ENCODE measurements at places on chromosomes 5 and 9. TPM values are rescaled to one million over a fixed set of nuclear protein-coding genes. Genes with fewer than 3 reads are reported as not detected.

FAM78A gene
- total RNA-seq, result 0.11 TPM

LMX1B gene
- total RNA-seq, result not detected

MAST4 gene
- 5.6 TPM for total RNA-seq

ZNF658 gene
- 1.6 TPM for total RNA-seq

STX17 gene
- total RNA-seq, result 13.5 TPM

CATSPER3 gene
- total RNA-seq, result 0.20 TPM

C5orf52 gene
- total RNA-seq, result not detected

SLC36A2 gene
- not detected for total RNA-seq

ADAMTSL2 gene
- not detected for total RNA-seq

AGXT2 gene
- not detected for total RNA-seq

IL13 gene
- total RNA-seq, result not detected
